ENCODE measurements at places on chromosomes 7 and 10. TPM values are rescaled to one million over a fixed set of nuclear protein-coding genes. Genes with fewer than 3 reads are reported as not detected.

Gene BMS1
- 12.8 TPM for total RNA-seq

Gene FAM241B
- 10.6 TPM for total RNA-seq

Gene TAS2R5
- 5.0 TPM for total RNA-seq

- H3K36me3 ChIP-seq: no peaks in the 10 kb centered on the region
- no peak overlapping the region for H3K27ac ChIP-seq
- H3K27me3 ChIP-seq: no peaks in the 10 kb centered on the region
- no peak for DNase-seq
- H3K4me1 ChIP-seq: no peaks in the 10 kb centered on the region
These were observed 5.6 kb upstream of the GARS1 start for GRCh38 chr7:30589111-30589510.

GRCh38 chr7:111357691-111358090 is 204.6 kb downstream of the IMMP2L start:
- no peaks in the 10 kb centered on the region for H3K27me3 ChIP-seq
- H3K27ac ChIP-seq: no peak overlapping the region
- peaks cover 6% of the 10 kb centered on the region for H3K4me1 ChIP-seq
- H3K36me3 ChIP-seq: no peaks in the 10 kb centered on the region
- no peak overlapping the region for H3K4me3 ChIP-seq

GRCh38 chr10:101014966-101015581 is 15.5 kb downstream of the LZTS2 start:
- no peak overlapping the region for H3K27ac ChIP-seq
- H3K4me3 ChIP-seq: no peak overlapping the region
- H3K36me3 ChIP-seq: no peaks in the 10 kb centered on the region
- no peaks in the 10 kb centered on the region for H3K4me1 ChIP-seq

GRCh38 chr10:33098951-33099663 is 141.1 kb upstream of the ITGB1 start:
- H3K27ac ChIP-seq: no peak overlapping the region
- no peak overlapping the region for H3K4me3 ChIP-seq
- H3K4me1 ChIP-seq: no peaks in the 10 kb centered on the region
- no peaks in the 10 kb centered on the region for H3K27me3 ChIP-seq

- no peaks in the 10 kb centered on the region for H3K27me3 ChIP-seq
- DNase-seq: no peak
- H3K4me1 ChIP-seq: no peaks in the 10 kb centered on the region
- H3K36me3 ChIP-seq: no peaks in the 10 kb centered on the region
These were observed 270.3 kb downstream of the KLF6 start for GRCh38 chr10:3514691-3515090.

DNA sequence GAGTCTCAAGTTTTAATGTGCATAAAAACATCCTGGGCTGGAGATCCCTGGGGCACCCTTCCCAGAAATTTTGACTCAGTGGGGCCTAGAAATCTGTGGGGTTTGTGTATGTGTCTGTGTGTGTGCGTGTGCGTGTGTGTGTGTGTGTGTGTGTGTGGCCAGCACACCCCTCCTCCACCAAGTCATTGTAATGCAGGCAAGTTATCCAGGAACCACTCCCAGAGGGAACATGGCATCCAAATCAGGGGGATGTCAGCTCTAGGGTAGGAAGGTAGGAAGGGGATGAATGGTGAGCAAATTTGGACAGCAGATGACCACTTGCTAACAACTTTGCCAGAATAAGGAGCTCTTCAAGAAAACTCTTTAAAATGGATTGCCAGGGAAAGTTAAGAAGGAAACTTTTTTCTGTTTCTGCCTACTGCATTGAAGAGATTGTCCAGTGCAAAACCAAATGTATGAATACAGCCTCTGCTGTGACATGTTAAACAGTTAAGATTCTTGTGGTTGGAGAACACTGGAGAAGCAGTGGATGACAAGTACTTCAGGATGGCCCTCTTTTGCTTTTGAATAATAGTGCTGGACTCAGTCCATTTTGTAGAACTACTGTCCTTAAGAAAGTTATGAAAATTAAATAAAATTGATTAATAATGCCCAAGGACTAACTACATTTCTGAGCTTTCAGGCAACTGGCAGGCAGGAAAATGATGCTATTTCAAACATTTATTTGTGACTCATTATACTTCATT is 12.3 kb downstream of the STAMBPL1 start:
- no peak overlapping the region for H3K27ac ChIP-seq
- H3K4me1 ChIP-seq: no peaks in the 10 kb centered on the region
- DNase-seq: no peak
- H3K4me3 ChIP-seq: no peak overlapping the region

DNA sequence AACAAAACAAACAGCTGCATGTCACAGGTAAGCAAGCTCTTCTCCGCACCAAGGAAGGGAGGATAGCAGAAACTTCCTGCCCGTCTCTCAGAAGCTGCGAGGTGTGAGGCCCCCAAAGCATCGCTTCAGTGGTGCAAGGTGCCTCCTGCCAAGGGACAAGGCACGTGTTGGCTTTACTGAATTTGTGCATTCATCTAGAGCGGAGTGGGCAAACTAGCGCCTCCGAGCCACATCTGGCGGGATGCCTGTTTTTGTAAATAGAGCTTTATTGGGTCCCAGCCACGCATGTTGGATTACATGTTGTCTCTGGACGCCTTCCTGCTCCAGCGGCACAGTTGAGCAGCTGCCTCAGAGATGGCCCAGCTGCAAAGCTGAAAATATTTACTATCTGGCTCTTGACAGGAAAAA is 27.7 kb downstream of the PHYH start:
- no peaks in the 10 kb centered on the region for H3K27me3 ChIP-seq
- DNase-seq: peak; percentile 56
- H3K4me1 ChIP-seq: peaks cover 2% of the 10 kb centered on the region
- H3K36me3 ChIP-seq: no peaks in the 10 kb centered on the region
- no peak overlapping the region for H3K27ac ChIP-seq

- DNase-seq: no peak
- no peaks in the 10 kb centered on the region for H3K36me3 ChIP-seq
- no peak overlapping the region for H3K4me3 ChIP-seq
- H3K27me3 ChIP-seq: no peaks in the 10 kb centered on the region
These were observed 105.5 kb downstream of the SEPTIN7 start for GRCh38 chr7:35906191-35906908.

DNA sequence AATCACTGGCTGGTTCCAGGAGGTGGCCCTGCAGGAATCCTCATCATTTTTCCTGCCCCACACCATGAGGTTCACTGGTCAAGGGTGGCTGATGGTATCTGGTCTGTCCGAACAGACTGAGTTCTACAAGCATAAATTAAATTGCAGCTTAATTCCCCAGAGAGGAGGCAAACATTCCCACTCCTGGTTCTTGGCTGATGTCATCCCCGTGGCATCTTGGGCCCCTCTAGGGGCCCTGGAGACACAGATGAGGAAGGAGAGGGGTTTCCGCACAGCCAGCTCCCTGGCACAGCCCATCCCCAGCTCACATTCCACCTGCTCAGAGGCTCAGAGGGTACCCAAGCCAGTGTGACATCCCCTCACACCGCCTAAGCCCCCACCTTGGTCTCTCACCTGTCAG is 5.3 kb upstream of the KLRG2 start:
- no peaks in the 10 kb centered on the region for H3K36me3 ChIP-seq
- no peaks in the 10 kb centered on the region for H3K4me1 ChIP-seq
- no peak overlapping the region for H3K4me3 ChIP-seq
- H3K27me3 ChIP-seq: no peaks in the 10 kb centered on the region
- H3K27ac ChIP-seq: no peak overlapping the region

- no peak overlapping the region for H3K27ac ChIP-seq
- H3K27me3 ChIP-seq: no peaks in the 10 kb centered on the region
- no peaks in the 10 kb centered on the region for H3K36me3 ChIP-seq
- no peak overlapping the region for H3K4me3 ChIP-seq
- no peaks in the 10 kb centered on the region for H3K4me1 ChIP-seq
These were observed 40.5 kb upstream of the SLF2 start for GRCh38 chr10:100872034-100872791.

DNA sequence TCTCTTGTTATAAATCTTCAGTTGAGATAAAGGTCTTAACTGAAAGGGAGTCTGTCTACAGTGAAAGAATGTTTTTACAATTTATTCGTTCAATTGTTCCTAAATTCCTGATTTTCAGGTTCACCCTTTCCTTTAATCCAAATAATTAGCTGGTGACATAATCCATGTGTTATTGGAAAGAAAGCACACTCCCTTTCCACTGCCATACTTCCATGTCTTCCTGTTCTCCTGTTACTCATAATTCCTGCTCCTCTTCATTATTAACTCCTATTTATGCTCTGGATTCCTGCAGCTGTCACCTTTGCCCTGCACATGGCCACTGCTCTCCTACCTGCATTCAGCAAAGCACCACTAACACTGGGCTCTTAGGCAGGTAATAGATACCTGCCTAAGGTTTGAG is 40.0 kb upstream of the FAM3C start:
- no peak overlapping the region for H3K4me3 ChIP-seq
- no peak overlapping the region for H3K27ac ChIP-seq
- H3K36me3 ChIP-seq: no peaks in the 10 kb centered on the region
- DNase-seq: no peak
- no peaks in the 10 kb centered on the region for H3K4me1 ChIP-seq

DNA sequence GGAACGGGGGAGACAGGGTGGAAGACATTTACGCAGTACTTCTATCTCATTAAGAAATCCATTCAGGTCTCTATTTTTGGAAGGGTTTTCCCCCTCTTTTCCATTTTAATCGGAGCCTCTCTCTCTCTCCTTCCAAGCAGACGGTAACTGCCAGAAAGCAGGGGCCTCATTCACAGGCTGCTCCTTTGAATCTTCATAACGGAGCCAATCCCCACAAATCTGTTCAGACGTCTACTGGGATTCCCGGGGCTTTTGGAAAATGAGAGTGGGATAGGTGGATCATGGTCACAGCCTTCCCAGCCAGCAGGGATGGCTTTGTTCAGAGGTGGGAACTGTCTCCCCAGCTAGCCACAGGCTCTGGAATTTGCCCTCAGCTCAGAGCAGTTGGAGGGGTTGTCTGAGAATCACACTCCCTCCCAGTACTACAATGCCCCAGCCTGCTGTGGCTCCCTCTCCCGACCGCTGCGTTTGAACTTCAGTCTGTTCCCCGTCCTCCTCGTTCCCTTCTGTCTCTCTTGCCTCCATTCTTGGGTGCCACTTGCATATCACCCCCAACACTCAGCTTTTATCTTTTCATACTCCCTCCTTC is 413.6 kb downstream of the PLXNA4 start:
- H3K4me3 ChIP-seq: no peak overlapping the region
- H3K36me3 ChIP-seq: no peaks in the 10 kb centered on the region
- H3K27me3 ChIP-seq: no peaks in the 10 kb centered on the region
- no peak overlapping the region for H3K27ac ChIP-seq
- no peaks in the 10 kb centered on the region for H3K4me1 ChIP-seq

DNA sequence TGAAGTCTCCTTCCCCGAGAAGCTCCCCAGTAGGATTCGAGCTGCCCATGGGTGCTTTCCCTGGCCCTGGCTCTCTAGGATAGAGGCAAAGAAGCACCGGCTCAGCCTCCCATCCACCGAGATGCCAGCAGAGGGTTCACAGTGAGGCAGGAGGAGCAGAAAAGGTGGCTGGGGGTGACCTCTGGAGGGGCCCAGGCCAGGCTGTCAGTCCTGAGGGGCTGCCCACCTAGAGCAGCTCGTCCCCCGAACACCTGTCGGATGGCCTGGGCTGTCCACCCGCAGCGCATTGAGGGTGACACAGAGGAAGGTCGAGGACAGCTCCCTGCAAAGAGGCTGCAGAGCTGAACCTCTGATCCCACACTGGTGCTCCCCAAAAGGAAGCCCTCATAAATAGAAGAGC is 167.2 kb upstream of the PPP2R2D start:
- H3K36me3 ChIP-seq: no peaks in the 10 kb centered on the region
- H3K4me3 ChIP-seq: no peak overlapping the region
- no peak overlapping the region for H3K27ac ChIP-seq
- H3K4me1 ChIP-seq: no peaks in the 10 kb centered on the region
- H3K27me3 ChIP-seq: no peaks in the 10 kb centered on the region

DNA sequence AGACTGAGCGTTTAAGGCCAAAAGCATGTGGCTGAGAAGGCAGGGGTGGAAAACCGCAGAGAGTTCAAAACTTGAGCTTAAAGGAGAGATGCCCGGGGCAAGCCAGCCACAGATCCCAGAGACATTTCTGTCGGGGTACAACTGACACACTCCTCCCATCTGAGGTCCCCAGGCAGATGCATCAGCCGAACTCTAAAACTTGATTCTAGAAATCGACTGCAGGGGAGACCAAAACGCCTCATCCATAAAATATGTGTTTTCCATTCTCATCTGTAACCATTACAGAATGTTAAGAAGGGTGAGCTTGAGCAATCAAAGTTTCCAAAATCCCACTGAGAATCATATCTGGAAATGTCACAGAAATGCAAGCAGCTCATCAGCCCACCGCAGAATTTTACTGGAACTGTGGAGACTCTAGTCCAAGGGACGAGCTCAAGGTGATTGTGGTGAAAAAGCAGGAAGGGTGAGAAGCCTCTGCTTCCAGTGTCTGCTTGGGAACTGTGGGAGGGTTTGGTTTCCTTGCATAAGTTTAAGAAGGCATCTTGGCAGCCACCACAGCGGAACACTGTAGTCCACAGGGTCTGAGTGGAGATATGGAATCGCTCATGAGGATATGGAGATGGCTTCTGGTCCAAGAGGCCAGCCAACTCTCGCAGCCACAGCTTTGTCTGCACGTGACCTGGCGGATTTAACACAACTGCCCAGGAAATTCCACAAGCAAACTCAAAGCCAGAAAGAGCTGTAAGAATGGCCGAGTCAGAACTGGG is 249.2 kb downstream of the SFMBT2 start:
- no peak overlapping the region for H3K27ac ChIP-seq
- no peaks in the 10 kb centered on the region for H3K27me3 ChIP-seq
- no peaks in the 10 kb centered on the region for H3K36me3 ChIP-seq

DNA sequence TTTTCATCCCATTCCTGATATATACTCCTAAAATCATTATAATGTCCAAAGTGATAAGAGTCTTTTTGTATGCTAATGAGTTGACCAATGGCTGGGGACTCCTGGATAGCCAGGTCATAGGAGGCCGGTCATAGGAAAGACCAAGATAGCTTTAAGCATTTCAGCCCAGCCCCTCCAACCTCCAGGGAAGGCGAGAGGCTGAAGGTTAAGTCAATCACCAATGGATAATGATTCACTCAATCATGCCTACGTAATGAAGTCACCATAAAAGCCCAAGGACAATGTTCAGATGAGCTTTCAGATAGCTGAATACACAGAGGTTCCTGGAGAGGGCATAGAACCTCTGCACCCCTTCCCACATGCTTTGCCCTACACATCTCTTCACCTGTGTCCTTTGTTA is 75.7 kb downstream of the VWDE start:
- H3K27ac ChIP-seq: no peak overlapping the region
- no peaks in the 10 kb centered on the region for H3K4me1 ChIP-seq
- no peak overlapping the region for H3K4me3 ChIP-seq
- H3K27me3 ChIP-seq: no peaks in the 10 kb centered on the region
